AG08396 (cell line): ENCODE measurements at places on chromosomes 5 and 9.

DNA sequence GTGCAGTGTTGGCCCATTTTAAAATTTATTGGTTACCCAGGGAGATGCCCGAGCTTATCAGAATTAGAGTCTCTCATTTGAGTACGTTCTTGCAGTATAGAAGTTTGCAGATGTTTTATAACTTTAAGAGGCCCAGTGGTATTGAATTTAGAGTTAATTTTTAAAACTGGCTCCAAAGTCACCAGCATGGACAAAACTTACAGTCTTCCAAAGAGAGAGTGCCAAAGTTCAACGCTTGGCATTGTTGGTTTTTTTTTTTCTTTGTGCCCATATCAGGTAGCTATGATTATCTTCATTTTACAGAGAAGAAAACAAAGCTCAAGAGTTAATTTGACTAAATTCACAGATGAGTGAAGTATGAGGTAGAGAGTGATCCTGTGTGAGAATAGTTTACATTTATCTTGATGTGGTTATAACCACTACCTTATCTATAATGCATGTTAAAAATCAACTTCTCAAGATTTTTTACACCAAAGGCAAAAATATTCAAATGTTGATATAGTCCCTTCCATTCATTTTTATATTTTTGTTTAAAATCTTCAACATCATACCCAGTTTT is 273.7 kb upstream of the DMRT1 start:
- no peak for DNase-seq

GRCh38 chr5:80442742-80443141 is 34.9 kb downstream of the ZFYVE16 start:
- DNase-seq: no peak

GRCh38 chr5:144004751-144005150 is 165.7 kb downstream of the YIPF5 start:
- DNase-seq: no peak

DNA sequence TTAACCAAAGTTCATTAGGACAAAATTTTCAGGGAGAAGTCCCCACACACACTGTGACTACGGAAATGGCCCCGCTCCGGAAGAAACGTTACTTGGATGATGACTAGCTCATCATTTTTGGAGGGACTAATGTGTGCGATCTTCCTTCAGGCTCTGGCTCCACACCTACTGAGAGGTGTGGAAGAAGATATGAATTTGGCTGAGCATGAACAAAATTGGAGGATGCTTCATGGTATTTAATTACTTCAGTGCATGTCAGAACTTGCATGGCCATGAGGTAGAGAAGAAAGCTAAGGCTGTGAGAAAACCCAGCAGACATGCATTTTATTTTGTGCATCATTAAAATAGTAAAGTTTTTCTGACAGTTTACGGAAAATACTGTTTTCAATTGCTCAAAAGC is 202.1 kb upstream of the TLE4 start:
- DNase-seq: no peak

DNA sequence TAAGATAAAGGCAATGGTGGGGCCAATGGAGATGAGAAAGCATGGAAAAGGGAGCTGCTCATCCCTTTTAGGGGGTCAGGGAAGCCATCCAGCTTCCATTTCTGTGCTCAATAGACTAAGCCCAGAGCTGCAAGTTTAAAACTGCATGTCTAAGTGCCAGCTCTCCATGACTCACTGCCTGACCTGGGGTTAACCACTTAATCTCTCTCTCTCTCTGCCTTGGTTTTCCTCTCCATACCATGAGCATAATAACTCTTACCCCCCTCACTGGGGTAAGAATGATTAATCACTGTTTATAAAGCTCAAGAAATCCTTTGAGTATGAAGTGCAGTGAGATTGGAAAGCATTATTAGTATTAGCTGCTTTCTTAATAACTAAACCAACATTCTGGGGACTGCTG is 1382.4 kb upstream of the WWC1 start:
- DNase-seq: no peak

- DNase-seq: no peak
Observed at GRCh38 chr5:40376566-40376965, 303.1 kb upstream of the PTGER4 start.

GRCh38 chr5:124906339-124907097 is 160.1 kb upstream of the ZNF608 start:
- DNase-seq: peak; percentile 58

- DNase-seq: no peak
Observed at GRCh38 chr9:8268216-8268878, 468.8 kb upstream of the DMAC1 start.

- DNase-seq: no peak
Observed at GRCh38 chr9:90274725-90275124, 367.9 kb downstream of the DIRAS2 start.

DNA sequence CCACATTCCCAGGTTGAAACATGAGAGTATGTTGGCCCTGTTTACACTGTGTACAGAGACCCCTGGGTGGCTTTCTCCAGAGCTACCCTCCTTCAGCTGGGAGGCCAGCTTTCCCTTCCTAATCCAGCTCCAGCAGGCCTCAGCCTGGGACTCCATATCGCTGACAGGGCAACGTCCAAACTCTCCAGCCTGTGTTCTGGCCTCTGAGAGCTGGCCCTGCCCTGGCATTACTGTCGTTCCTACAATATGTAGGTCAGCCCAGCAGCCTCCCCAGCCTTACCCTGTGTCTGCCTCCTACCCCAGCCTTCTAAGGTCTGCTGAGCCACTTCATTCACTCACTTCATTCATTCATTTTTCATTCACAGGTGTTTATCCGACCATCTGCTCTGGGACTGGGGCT is 8.3 kb upstream of the EEIG1 start:
- DNase-seq: no peak

DNA sequence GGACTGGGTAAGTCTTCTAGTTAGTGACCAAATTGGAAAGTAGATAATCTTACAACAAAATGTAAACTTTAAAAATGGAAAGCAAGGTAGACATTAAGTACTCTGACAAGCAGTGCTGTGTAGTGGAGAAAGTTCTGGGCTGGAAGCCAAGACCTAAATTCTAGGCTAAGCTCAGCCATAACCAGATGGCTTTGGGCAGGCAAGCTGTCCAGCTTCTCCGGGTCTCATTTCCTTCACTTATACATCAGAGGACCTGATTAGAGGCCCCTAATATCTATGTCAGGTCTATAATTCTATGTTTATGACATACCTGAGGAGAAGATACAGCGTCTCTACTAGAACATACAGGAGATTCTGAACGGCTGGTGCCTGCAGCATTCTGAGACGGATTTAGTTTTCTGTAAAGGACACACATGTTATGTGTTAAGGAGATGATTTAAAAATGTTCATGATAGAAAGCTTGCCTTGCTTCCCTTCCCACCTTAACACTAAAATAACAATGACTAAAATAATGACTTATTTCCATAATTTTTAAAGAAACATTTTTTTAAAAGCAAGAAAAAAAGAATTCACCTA is 61.2 kb downstream of the ELL2 start:
- DNase-seq: peak; percentile 34
